NCI-H69 (cell line): ENCODE measurements at places on chromosomes 1 and 21.
A peak's percentile ranks its signal among the peaks of the same experiment; 100 is the strongest.

- DNase-seq = no peak
Observed at GRCh38 chr1:31181515-31182343, 58.0 kb downstream of the NKAIN1 start.

DNA sequence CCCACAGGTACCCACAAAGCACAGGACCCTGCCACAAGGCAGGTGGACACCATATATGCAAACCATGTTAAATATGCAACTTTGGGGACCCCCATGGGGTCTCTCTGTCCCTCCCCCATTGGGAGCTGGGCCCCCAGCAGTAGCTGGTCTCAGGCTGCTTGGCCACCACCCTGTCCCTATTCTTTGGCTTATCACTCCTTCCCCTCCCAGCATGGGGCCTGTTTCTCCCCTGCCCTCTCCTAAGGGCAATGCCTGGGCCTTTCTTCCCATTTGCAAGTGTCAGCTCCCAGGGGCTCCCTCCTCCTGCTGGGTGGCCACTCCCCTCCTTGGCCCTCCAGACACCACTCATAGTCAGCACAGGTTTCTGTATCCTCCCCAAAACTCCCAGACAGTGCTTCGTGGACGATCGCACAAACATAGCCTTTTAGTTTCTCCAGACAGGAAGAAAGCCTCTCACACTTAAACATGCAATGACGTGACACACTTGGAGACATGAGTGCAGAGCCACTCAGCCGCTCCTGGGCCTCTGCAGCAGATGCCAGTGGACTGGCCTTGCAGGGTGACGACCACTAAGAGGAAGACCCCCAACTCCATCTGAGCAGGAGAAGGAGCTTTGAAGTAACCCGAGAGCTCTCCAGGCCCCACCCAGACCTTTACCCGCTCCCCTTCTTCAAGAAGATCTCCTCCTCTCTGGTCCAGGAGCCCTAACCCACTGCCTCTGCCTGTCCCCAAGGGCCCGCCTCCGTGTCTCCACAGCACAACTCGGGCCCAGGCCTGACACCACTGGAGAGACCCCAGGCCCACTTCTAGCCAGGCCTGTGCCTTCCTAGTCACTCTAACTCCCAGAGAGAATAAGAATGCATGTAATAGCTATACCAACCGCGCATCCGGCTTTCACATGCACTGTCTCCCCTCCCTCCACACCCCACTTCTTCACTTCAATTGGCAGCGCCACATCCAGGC is 22.9 kb downstream of the CITED4 start:
- DNase-seq = no peak

DNA sequence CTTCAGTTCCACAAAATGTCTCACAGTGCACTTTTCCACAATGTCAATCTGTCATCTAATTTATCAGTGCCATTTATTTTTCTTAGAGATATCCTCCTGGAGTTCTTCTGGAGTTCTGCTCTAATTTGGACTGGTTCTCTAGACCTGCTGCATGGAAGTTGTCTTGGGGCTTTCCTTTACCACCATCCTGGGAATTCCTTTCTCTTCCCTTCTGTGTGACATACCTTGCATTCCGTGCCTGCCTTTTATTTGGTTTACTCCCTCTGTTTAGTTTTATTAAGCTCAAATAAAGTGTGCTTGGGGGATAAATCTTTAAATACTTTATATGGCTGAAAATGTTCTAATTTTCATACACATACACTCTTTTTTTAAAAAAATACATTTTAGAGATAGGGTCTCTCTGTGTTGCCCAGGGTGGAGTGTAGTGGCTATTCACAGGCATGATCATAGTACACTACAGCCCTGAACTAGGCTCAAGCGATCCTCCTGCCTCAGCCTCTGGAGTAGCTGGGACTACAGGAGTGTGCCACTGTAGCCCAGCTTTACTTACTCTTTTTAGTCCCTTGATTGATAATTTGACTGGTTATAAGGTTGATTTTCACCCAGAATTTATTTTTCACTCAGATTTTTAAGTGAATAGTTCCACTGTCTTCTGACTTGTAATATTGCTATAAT is 14.4 kb downstream of the MTF2 start:
- DNase-seq = no peak

- DNase-seq = peak; percentile 78
Observed at GRCh38 chr1:90114521-90115141, 119.7 kb downstream of the ZNF326 start.

- peak; percentile 76 for DNase-seq
Observed at GRCh38 chr1:235843461-235843961, 23.2 kb downstream of the LYST start.

- no peak for DNase-seq
Observed at GRCh38 chr1:89670163-89670562, 37.2 kb downstream of the LRRC8C start.

- DNase-seq = no peak
Observed at GRCh38 chr1:22323141-22323845, 128.4 kb upstream of the ZBTB40 start.

GRCh38 chr1:107525145-107525544 is 384.3 kb downstream of the NTNG1 start:
- no peak for DNase-seq

- DNase-seq = peak; percentile 97
Observed at GRCh38 chr21:38985568-38986378, 180.0 kb downstream of the ETS2 start.

- no peak for DNase-seq
Observed at GRCh38 chr21:43694437-43695079, 24.4 kb upstream of the PDXK start.

GRCh38 chr1:18332576-18332975 is 148.2 kb upstream of the KLHDC7A start:
- peak; percentile 70 for DNase-seq

DNA sequence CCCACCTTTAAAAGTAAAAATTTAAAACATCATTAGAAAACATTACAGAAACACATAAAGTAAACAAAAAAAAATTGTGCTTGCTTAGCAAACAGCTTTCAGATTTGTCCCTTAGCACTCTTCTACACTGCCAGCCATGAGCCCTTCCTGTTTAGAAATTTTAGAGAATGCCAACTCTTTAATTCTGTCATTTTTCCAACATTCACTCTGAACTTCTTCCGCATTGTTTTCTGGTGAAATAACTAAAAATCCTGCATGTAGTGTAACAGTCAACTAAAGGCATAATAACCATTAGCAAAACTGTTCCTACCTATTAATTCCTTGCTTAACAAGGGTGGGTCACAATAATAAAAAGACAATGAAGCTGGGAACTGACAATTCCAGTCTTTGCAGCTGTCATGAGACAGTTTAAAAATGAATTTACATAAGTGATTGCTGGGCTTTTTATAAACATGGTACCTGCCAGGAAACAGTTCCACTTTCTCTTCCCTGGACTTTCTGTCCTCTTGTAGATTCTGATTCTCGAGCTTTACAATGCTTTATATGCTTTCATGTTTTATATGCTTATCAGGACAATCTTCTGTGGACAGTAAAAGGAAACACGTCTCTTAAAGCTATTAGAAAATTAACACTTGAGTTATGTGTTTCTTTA is 19.0 kb downstream of the GNG12 start:
- DNase-seq = peak; percentile 23

- no peak for DNase-seq
Observed at GRCh38 chr1:29944253-29944905, 708.1 kb downstream of the PTPRU start.

GRCh38 chr21:34132926-34133325 is 59.5 kb downstream of the MRPS6 start:
- DNase-seq = no peak

- no peak for DNase-seq
Observed at GRCh38 chr21:35953597-35953996, 106.7 kb downstream of the SETD4 start.

DNA sequence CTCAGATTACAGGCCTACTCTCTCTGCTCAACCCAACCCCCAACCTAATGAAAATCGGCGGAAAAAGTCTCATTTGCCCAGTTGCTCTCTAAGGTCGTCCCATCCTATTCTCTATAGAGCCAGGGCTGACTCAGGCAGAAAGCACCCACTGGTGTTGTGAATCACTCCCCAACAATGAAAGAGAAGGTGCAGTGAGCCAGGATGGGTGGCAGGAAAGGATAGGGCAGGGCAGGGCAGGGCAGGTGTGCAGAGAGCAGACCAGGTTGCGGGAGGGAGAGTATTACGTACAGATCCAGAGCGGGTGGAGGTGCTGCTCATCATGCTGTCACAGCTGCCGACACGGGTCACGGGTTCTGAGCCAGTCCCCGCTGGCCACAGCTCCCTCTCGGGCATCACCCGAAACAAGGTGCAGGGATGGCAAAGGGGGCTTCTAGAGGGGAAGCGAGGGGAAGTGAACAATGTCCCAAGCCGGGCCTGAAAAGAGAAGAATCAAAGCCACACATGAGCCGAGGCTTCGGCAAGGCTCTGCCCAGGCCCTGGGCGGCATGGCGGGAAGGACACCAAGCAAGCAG is 5.3 kb downstream of the C1orf116 start:
- no peak for DNase-seq

- DNase-seq = no peak
Observed at GRCh38 chr1:9855186-9855585, 31.4 kb upstream of the CLSTN1 start.

DNA sequence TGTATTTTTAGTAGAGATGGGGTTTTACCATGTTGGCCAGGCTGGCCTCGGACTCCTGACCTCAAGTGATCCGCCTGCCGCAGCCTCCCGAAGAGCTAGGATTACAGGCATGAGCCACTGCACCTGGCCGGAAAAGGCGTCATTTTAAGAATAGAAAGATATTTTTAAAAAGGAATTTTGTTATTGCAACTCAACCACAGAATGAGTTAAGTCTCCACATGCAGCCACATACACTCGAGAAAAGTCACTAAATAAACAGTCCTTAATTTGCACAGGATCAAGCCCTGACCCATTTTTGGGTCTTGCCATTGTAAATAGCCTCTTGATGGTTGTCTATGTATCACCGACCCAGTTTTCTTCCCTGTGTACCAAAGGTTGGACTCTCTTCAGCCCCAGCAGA is 85.5 kb downstream of the FBXO2 start:
- DNase-seq = no peak

DNA sequence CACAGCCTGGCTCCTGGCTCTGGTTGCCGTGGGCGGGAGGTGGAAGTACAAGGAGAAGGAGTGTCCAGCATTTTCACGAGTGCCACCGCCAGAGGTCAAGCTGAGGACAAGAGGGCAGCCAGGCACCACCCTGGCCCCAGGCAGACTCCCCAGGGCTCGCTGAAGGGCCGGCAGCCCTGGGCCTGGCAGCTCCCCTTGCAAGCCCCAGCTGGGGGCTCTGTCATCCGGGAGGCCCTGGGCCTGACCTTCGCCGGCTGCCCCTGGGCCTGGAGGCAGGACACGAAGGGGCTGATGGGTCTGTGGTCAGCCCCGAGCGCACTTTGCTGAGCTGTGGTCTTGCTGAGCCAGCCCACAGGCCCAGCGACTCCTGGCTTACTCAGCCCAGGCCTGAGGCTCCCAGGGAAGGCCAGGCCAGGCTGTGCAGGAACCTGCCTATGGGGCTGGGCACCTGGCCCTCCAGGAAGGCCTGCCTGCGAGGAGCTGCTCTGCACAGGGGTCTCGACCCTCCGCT is 74.8 kb downstream of the MORN1 start:
- DNase-seq = no peak

DNA sequence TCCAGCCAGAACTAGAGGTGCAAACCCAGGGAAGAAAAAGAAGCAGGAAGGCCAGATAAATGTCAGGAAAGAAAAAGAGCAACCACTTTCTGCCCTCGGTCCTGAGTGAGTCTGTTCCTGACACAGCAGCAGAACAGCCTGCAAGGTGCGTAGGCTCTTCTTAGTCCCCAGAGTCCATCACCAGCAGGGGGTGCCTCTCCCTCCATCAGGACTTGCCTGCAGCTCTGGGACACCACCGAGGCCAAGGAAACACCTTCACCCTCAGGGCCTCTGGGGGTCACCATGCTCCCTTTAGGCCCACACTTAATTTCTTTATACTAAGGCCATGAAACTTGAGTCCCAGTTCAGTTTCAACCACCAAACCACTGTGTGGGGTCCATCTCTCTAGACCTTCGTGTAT is 43.7 kb upstream of the NFASC start:
- DNase-seq = peak; percentile 22
